ENCODE measurements at places on chromosomes 6 and 20.

DNA sequence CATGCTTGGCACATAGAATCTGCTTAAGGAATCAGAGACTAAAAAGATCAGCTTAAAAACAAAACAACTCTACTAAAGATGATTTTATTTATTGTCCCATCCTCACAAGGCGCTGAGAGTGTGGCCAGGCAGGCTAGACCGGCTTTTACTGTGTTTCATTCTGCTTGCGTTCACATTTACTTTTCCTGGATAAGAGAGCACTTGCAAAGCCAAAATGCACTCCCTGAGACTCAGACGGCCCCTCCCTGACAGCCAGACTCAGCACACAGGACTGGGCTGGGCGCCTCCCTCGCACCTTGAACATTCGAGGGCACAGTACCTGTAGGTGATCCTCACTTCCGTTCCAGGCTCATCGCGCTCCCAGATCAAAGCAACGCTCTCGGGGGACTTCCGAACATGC lies 10.2 kb downstream of the ACSS1 start:
- no peak for DNase-seq

GRCh38 chr6:23087471-23087870 lies 518.1 kb downstream of the HDGFL1 start:
- DNase-seq = no peak

DNA sequence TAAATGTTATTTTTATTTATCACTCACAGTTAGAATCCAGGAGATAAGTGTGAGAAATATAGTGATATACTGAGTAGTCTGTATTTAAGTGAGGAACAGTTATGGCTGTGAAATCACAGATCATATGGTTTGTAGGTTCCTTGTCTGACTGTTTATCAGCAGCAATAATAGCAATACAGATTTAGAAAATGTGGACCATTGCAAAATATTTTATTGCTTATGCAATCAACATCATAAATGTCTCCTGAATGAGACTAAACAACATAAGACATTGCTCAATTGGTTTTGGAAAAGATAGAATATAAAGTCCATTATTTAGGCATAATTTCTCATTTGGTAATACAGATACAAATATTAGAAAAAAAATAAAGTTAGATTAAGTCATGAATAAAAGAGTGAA lies 43.7 kb downstream of the CCDC170 start:
- DNase-seq = no peak

DNA sequence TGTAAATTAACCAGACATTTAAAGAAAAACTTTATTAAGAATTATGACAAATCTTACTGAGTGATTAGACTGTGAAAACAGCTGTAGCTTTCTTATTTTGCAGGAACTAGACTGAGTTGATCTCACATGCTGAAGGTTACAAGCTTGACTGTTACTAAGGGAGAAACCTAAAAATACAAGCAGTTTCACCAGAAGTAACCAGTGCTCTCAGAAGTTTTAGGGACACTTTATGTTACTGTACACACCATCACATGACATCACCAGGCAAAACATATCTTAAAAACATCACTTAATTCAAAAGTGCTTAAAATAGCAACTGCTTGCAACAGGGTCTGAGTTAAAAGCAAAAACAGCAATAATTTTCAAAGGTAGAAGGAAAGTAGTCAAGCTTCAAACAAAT lies 5.4 kb downstream of the FBXO30 start:
- no peak for DNase-seq

DNA sequence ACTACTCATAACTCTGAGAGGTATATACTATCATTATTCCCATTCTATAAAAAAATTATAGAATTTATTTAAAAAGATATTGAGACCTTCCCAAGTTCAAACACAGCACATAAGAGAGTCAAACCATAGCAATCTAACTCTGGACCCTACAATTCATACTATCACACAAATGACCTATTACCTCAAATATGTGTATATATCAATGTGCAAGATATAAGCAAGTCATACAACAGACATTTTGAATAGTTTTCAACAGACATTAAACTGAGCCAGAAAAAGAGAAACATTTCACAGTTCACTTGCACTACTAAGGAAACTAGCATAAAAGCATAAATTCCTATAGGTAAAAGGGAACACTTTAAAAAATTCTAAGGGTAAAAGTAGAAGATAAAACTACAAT lies 11.7 kb downstream of the PHIP start:
- DNase-seq = no peak

DNA sequence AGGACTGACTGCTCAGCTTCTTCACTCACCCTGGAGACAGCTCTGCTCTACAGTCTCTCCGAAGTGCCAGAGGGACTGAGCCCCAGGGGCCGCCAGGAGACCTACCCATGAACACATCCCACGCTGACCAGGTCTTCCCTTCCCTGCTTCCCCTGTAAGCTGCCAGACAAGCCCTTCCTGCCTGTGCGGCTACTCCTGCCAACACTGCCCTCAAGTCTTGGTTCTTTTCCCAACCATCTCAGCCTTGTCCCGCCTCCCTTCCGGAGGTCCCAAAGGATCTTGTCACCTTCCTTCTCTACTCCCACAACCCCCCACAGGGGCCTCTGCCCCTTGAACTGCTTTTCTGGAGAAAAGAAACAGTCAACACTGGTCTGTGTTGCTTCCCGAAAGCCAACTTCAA lies 15.0 kb downstream of the CPNE5 start:
- no peak for DNase-seq

GRCh38 chr6:33513213-33513612 lies 58.8 kb downstream of the ZBTB9 start:
- DNase-seq = no peak

- no peak for DNase-seq
Measured at GRCh38 chr6:114240796-114241195, 102.0 kb downstream of the HS3ST5 start.

- no peak for DNase-seq
Measured at GRCh38 chr20:43895235-43895634, 19.4 kb upstream of the TOX2 start.

GRCh38 chr6:91094341-91094740 lies 507.5 kb upstream of the MAP3K7 start:
- no peak for DNase-seq

DNA sequence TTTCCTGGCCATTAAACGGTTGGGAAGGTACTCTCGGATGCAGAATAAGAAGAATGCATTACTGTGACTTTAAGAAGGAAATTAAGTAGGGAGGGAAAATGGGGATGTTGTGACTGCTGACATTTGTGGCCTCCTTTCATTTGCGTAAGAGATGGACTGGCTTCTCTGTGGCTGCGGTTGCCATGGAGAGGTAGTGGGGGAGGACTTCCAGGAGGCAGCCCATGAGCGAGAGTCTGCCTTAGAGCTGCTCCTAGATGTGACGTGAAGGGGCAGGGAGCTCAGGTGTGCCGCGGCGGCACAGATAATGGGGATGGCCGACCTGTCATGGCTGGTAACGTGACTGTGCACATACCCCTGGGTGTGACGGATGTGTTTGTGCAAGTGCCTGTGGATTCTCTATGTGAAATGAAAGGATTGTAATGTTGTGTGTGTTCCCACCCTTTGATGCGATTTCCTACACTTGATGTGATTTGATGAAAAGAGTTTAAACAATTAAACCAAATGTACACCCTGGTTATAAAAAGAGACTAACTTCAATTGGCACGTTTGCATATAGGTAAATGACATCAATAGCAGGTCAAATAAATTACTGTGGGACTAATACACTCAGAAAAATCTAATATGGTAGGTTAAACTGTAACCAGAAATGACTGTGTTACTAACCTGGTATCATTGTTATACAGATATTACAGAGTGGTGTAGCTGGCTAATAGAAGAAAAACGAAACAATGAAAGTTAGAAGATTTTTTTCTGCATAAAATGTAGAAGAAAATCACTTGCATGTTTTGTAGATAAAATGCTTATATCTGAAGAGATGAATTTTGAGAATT lies 48.9 kb downstream of the HIVEP1 start:
- peak; percentile 40 for DNase-seq

DNA sequence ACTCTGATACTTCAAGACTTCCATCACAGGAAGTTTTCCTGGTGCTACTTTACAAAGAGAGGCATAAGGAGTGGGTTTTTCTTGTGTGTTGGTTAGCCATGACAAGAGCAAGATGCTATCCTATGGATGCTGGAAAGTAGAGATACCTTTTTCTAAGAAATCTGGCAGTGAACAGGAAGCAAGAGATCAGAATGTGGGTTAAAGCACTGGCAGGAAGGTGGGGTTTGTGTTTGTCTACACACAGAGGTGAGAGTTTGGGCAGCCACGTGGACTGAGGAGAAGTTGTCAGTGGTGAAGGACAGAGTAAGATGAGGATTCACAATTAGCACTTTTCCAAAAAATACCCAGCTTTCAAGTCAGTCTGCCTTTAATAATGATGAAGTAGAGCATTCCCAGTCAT lies 17.9 kb downstream of the SLC2A12 start:
- DNase-seq = no peak

DNA sequence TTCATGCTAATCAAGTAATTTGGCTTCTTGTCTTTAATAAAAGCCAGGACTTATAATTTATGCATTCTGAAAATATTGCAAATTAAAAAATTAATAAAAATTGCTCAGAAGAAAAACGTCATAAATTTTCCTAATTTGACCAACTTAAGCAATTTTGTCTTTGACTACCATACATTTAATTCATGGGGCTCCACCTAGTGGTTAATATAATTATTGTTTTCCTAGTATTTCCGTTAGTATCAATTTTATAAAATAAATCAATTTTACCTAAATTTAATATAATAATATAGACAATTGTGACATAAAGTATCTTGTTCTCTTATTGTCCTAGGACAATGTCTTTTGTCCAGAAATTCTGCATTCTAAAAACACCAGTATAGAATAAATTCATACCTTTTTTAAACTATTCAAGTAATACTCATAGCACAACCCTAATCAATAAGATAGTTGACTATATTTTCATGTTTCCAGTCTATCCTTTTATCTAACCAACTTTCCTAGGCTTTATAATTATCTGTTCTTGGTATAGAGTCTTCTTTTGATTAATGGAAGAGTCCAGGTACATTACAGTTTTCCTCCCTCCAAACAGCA lies 319.9 kb downstream of the TRDN start:
- no peak for DNase-seq

DNA sequence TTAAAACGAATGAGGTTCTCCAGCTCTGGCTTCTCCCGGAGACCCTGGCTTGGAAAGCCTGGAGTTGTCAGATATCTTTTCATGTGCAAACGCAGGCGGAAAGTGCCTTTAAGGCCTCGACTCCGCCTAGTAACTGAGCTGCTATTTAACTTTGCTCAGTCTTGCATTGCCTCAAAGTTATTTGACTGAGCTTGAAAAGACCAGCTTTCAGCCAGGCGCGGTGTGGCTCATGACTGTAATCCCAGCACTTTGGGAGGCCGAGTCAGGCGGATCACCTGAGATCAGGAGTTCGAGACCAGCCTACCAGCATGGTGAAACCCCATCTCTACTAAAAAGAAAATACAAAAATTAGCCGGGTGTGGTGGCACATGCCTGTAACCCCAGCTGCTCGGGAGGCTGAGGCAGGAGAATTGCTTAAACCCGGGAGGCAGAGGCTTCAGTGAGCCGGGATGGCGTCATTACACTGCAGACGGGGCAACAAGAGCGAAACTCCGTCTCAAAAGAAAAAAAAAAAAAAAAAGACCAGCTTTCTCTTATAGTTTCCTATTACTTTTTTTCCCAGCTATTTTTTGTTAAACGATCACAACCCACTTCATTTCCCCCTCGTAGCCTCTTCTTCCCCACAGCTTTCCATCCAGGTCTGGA lies 1.9 kb downstream of the GCNT2 start:
- no peak for DNase-seq

DNA sequence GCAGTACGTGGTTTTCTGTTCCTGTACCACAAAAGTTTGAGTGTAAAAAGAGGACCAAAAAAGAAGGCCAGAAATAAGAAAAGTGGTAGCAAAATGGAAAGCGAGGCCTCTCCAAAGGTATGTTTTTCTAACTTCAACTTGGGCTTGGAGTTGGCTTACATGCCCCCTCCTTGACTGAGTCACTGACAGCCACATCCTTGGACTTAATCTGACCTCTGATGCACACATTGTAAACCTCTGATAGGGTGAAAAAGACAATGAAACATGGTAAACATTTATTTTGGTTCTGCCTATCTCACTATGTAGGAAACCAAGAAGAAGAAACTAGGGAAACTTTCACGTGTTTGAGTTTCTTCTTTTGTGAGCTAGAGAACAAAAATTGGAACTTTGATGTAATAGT lies 503.2 kb upstream of the ID4 start:
- no peak for DNase-seq

DNA sequence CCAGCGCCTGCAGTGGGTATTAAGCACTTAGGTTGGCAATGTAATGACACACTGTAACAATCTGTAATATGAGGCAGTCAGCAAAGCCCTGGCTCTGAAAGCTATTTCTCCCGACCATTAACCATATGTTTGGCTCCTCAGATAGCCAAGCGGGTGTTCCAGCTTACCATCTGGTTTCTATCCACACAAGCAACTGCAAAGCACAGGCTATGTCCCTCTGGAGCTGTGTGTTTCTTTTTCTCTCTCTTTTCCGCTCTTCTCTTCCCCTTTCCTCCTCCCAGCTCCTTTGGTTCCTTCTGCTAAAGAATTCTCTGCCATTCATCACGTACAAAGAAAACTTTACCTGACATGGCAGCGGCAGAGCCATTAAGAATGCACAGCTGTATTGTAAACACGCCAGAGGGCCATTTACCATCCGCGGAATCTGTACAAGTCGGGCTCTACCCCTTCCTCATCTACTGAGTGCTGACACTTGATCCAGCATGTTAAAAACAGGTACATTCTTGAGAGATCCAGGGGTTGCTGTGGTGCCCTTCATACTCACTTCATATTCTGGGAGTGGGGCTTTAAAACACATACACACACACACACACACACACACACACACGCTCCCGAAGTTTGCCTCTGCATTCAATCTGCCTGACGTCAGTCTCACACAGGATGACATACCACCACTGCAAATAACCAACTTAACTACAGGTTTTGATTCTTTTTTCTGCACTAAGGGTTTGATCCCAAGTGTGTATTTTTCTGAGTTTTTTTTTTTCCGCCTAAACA lies 77.2 kb downstream of the BACH2 start:
- DNase-seq = no peak

- no peak for DNase-seq
Measured at GRCh38 chr6:140663772-140664171, 1289.3 kb upstream of the CITED2 start.
